RCC 7860 (cell line): ENCODE measurements at places on chromosomes 12 and 14.
A peak's percentile ranks its signal among the peaks of the same experiment; 100 is the strongest.

DNA sequence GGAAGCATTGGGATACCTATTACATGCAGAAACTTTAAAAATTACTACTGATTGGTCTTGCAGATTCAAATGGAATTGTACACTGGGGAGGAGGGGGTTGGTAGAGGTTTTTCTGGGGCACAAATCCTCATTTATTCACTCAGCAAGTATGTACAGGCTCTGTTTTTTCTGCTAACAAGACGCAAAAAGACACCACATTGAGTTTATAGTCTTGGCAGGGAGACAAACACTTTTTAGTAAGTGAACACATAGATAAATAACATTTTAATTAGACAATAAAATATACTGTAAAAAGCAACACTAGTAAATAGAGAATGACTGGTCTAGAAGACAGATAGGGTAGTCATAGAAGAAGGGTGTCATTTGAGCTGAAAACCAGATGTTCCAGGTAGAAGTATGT is 23.8 kb downstream of the GLIPR1L2 start:
- DNase-seq: no peak

- DNase-seq: no peak
These were observed 13.7 kb downstream of the KRT71 start for GRCh38 chr12:52539083-52539820.

- no peak for DNase-seq
These were observed 18.0 kb downstream of the PUS7L start for GRCh38 chr12:43740511-43741100.

DNA sequence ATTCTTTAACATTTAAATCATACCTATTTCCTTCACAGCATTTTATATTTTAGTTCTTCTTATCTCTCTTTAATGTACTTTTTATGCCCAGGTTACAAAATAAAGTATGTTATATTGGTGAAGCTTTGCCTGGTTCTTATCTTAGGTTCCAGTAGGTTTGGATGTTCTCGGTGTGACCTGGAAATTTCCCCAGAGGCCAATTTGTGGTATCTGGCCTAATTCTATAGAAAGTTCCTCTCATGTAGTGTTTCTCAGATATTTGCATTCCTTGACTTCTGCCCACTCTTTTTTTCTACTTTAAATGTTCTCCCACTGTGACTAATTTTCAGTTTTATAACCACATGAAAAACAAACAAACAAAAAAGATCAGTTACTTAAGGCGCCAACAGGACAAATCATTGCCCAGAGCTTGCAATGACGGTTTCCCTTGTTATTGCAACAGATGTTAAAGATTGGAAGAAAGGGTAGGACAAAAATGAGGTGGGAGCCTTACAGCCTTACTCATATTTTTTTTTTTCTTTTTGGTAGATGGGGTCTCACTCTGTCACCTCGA is 41.2 kb upstream of the PPM1H start:
- DNase-seq: no peak

DNA sequence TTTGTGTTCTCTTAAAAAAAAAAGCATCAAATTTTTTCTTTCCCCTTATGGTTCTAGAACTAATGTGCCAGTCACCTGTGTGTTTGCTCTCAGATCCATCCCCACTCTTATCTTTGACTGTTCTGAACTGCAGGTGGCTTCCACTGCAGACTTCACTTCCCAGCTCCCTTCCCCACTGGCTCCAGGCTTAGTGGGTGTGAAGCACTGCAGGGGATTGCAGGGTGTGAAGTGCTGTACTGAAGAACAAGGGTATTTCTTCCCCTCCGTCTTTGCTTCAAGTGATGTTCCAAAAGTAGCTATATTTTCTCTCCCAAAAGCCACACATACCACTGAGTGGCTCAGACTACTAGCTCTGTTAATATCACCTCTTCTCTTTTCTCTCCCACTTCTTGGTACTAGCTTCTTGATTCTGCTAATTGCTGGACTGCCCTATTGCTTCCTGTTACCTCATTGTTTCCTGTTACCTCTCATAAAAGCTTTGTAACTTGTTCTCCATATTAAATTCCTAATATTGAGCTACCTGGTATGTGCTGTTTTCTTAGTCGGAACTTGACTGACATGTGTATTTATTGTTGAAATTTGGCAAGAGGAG is 115.4 kb upstream of the PRICKLE1 start:
- no peak for DNase-seq

GRCh38 chr14:88017535-88017934 is 12.6 kb downstream of the GPR65 start:
- DNase-seq: no peak

GRCh38 chr12:60981473-60981872 is 1278.7 kb upstream of the USP15 start:
- DNase-seq: no peak

DNA sequence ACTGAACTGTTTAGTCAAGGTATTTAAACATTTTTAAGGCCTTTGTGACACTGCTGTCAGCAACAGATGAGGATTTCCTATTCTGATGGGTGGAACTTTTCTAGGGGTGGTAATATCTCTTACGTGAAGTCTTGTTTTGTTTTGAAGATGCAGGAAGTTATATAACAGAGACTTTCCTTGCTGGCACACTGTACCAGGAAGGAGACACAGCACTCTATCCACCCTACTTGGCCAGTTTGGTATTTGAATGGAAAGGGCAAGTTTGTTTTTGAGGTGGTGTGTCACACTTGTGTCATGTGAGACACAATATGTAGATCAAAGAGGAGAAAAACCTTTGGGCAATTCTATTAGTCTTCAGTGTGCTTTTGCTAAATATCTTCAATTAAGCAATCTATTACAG is 51.6 kb upstream of the SRP54 start:
- DNase-seq: no peak

DNA sequence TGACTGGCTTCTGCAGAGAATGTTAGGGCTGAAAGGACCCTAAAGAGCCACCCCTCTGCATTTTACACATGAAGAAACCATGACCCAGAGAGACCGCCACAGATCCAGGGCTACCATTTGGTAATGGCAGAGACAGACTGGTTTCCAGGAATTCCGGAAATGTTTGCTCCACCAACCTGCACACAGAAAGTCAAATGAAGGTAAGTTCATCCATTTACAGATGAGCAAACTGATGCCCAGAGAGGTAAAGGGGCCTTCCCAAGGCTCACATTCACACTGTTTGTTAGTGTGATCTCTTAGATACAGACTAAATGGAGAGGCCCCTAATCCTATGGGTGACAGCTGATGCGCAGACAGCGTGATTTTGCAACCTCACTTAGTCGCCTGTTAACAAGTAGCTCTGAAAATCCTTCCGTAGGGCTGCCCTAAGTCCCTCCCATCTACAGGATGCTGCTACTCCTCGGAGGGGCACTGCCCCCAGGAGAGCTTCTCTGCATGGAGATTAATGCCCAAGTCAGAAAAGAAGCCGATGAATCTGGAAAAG is 33.8 kb downstream of the ZFP36L1 start:
- DNase-seq: no peak

DNA sequence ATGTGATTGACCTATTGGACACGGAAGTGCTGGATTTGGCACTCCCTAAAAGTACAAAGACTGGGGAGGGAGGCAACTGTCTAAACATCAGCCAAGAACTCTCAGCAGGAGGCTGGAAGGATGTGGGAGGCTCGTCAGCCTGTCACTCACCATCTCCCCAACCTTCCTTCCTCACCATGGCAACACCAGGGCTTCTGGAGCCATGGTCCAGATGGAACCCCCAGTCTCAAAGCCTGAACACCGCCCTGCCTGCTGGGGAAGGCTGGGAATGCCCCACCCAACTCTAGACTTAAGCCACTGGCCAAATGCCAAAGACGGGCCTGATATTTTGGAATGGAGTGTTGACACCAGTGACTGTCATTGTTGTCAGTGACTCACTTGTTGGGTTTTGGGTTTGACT is 55.3 kb downstream of the GALNT16 start:
- DNase-seq: no peak

GRCh38 chr14:69610874-69611171 is 573 bp upstream of the SUSD6 start:
- no peak for DNase-seq

- peak; percentile 21 for DNase-seq
These were observed 60.9 kb downstream of the PLEKHA5 start for GRCh38 chr12:19190292-19191031.

- no peak for DNase-seq
These were observed 44.6 kb downstream of the BMP4 start for GRCh38 chr14:53912021-53912420.

DNA sequence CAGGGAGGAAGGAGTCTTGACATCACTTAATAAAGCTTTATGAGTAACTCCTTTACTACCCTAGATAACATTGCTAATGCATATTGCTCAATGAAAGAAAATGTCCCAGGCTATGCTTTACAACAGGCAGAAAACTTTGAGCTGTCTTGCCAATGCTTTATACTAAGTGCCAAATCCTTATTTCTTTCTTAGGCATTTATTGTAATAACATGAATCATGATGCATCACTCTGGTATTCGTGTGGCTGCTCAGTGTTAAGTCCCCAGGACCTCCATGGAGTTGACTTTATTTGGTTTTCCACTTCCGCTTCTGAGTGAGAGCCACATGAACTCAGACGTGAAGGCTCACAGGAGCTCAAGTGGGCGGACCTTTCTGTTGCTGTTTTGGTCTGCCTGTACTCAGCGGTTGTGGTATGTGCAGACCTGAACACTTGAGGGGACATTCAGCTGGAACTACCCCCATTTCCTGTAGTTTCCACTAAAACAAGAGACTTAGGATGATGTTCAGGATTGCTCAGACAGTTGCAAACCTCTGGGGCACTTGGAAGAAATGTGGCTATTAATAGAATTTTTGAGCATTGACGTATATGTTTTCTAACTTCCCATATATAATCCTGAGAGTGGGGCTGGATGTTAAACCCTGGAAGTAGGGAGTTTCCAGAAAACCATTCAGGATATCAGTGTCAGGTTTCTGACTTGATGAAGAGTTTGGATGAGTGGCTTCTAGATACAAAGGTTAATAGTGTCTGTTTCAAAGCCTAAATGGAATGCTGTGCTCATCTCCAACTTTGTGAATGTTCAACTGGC is 258.6 kb downstream of the MSRB3 start:
- DNase-seq: peak; percentile 99

GRCh38 chr12:7047306-7047705 is 13.2 kb upstream of the C1S start:
- DNase-seq: no peak

GRCh38 chr12:52531566-52532300 is 11.5 kb upstream of the KRT5 start:
- no peak for DNase-seq

DNA sequence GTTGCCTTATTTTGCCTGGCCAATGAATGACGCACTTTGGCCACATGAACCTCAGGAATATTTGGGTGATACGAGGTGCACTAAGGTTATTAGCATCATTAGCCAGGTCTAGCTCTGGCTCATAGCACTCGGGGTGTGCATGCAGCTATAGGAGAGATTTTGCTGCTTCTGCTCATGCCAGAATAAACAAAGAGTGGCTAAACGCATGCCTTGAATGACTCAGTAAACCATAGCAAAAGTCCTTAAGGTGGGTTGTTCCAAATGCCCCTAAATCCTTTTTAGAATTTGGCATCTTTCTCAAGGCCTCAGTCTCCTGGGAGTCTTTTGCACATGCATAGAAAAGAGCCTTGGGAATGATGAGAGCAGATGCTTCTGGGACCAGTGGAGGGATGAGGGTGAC is 343.7 kb upstream of the FKBP4 start:
- DNase-seq: no peak

- no peak for DNase-seq
These were observed at the start of gene SMCO3 for GRCh38 chr12:14814014-14814413. Gene SMCO3, minus strand, starts transcription at chr12:14814182. Its CDS starts 7,502 bp downstream, at chr12:14806680.

- DNase-seq: no peak
These were observed 26.2 kb upstream of the DYNC1H1 start for GRCh38 chr14:101937926-101938767.

- DNase-seq: no peak
These were observed 223.6 kb upstream of the TMPO start for GRCh38 chr12:98291828-98292227.

DNA sequence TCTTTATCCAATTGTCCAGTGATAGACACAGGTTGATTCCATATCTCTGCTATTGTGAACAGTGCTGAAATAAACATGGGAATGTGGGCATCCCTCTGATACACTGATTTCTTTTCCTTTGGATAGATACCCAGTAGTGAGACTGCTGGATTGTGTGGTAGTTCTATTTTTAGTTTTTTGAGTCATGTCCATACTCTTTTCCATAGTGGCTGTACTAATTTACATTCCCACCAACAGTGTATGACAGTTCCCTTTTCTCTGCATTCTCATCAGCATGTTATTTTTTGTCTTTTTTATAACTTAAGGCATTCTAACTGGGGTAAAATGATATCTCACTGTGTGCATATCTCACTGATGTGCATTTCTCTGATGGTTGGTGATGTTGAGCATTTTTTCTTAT is 24.8 kb upstream of the VASH1 start:
- DNase-seq: no peak

DNA sequence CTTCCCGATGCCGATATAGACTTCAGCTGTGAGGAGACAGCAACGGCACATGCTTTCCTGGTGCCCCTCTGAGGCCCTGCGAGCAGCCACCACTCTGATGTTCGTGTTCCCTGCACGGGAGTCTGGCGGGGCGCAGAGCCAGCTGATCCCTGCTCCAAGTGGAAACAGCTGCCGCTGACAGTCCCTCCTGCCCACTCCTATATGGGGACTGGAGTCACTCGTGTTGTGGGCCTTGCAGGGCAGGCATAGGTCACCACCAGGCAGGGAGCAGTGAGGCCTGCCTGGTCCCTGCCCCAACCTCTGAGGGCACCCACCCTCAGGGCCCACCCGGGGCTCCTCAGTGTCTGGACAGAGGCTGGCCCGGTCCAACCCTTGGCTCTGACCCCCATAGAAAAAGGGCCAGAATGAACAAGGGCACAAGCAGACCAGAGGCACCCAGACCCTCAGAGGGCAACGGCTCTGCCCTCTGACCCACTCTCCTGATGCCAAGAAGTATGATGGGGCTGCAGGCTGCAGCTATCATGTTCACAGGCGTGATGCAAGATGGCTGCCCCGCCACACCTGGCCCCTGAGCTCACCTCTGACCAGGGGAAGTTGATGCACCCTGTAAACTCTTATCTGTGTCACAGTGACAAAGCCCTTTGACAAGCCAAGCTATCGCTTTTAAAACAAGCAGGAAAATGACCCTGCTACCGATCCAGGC is 181.6 kb downstream of the CALM1 start:
- DNase-seq: no peak

GRCh38 chr12:50047693-50048250 is 9.6 kb upstream of the ASIC1 start:
- DNase-seq: no peak

DNA sequence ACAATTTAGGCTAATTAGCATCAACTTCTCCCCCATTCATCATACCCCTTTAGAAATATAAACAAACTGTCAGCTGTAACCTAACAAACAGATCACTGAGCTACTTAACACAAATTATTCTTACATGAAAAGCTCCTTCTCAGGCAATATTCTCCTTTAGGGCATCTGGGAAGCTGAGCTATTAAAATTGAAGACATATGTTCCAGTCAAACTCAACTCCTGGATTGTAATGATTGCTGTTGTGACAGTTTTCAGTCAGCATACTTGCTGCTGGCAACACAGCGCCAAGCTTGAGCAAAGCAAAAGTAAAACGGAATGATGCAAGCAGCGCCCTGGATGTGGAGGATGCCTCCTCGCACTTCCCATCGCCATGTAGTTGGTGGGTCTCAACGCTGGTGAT is 82.4 kb downstream of the SLC25A21 start:
- DNase-seq: no peak
